Suprapubic skin (tissue), 4 donors: ENCODE measurements at places on chromosomes 4 and X.

GRCh38 chrX:135973025-135973547 is 702 bp downstream of the MMGT1 start:
- DNase-seq: no peak

DNA sequence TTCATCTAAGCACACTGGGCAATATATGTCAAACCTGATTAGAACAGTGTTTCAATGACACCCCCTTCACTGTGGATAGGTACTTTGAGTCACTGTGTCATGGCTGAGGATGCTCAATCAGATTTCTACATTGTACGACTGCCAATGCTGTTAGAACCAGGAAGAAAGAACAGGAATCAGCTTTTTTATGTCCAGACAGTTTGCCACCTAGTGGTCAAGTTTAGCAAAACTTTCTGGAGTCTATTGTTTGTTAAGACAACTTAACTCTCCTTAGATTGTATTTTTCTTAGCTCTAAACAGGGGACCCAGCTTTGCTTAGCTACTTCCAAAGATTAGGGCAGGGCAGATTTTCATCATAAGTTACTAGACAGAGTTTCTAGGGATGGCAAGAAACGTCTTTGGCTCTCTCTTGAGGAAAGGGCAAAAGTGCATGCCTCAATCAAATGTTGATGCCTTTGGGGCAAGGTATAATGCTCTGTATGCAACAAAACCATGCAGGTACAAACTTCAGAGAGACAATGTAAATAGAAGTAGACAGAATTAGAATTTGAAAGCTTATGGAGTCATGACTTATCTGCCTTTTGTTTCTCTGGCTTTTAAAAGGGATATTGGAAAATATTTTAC is 40.5 kb upstream of the BMP3 start:
- no peak for DNase-seq

DNA sequence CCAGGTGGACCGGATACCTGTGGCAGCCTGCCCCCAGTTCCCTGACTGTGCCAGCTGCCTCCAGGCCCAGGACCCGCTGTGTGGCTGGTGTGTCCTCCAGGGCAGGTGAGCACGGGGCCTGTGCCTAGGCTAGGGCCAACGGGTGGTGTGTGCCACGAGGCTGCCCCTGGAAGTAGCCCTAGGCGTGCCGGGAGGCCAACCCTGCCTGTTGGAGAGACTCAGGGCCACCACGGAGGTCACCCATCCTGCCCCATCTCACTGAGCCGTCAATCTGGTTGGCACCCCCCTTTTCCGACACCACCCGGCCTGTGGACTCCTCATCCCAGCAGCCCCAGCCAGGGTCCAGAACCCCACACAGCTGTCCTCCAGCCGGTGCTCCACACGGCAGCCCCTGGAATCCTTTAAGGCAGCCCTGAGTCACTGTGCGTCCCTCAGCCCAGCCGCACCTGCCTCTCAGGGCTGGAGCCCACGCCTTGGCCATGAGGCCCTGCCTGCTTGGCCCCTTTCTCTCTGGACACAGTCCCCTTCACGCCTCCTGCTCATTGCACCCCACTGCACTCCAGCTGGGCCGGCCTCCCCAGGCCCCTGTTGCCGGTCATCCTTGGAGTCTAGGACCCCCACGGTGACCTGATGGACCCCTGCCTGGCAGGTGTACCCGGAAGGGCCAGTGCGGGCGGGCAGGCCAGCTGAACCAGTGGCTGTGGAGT is 5.3 kb downstream of the PLXNB3 start:
- DNase-seq: no peak

- DNase-seq: no peak
These were observed 128.9 kb upstream of the LIMCH1 start for GRCh38 chr4:41408859-41409593.
